HAP-1 (cell line): ENCODE measurements at places on chromosomes 5 and 9.

DNA sequence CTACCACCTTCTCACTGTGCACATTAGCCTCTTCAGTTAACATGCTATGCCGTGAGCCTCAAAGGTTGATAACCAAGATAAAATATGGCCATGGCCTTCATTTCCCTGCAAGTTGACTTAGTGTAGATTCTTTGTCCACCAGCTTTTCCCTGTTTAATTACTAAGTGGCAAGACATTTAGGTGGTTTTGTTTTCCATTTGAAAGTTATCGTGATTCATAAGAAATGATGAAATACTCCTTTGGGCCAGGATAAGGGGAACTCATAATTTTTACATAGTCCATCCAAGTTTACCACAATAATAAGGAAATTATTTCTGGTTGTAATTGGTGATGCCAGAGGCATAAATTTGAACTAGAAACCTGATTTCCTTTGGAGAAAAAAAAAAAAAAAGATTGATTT lies 609.6 kb downstream of the TAF11L14 start:
- no peak for DNase-seq

- DNase-seq, result no peak
Observed at GRCh38 chr5:168793841-168794837, 215.0 kb upstream of the PANK3 start.

GRCh38 chr9:33377089-33377715 lies 25.2 kb downstream of the AQP7 start:
- DNase-seq, result no peak

DNA sequence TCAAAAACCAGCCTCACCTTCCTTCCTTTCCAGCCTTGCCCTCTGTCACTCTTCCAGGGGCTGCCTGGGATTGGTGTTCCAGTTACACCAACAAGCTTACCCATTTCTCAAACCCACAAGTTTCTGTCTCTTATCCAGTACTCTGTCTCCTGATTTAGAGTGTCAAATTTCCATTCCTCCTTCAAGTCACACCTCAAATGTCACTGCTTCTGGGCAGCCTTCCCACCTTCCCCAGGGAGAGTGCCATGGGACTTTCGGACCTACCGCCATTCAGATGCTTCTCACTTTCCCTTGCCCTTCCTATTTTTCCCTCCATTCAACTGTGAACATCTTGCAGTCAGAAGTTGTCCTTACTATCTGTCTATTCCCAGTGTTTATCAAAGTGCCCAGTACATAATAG lies 2.0 kb upstream of the GRXCR2 start:
- DNase-seq, result no peak

DNA sequence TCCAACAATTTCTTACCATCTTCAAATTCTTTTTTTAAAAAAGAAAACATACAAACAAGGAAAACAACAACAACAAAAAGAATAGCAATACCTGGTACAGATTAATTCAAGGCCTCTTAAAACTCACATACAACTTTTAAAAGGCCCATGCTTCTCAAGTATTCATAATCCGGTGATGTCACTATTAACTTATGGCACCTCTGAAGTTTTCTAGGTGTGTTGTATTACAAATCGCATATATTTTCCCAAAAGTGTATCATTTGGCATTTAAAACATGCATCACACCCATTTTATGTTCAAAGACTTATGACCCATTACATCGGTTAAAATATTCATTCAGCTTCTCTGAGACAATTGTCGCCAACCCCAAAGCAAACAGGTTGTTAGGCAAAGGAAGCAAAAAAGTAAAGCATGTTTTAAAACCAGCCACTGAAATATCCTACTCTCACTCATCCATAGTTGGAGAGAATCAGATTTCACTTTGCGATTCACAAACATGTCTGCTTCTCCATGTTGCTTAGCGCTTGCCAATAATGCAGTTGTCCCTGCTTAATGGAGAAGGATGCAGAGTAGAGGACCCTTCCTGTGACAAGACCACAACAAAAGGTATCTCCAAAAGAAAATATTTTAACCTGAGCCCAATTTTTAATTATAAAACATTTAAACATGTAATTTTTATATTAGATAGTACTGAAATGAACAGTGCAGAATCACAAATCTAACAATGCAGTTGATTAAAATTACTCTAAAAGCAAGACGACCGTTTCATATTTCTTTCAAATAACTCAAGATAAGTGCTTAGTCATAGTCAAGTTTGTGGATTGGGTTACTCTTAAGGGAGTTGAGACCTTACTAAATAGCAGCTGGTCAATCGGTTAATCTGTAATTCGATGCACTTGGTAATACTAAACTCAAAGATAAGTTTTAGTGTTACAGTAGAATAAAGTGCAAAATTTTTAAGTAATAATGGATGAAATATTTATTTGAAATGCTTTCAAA lies 1.6 kb downstream of the SKP1 start:
- no peak for DNase-seq

DNA sequence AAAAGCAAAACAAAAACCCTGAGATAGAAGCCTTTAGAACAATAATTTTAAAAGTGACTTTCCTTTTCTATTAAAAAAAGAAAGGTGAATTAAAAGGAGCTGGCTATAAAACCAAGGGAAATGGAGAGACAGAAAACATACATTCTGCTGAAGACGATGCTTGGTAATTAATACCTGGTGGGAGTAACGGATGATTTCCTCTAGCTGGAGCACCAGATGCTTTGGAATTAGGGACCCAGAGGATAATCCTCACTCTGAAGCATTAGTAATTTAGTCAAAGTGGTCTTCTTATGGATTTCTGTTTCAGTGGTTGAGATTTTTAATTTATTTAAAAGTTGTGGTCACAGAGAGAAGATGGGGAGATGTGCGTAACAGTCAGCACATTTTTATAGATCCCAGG lies 982.5 kb downstream of the TLE4 start:
- no peak for DNase-seq

DNA sequence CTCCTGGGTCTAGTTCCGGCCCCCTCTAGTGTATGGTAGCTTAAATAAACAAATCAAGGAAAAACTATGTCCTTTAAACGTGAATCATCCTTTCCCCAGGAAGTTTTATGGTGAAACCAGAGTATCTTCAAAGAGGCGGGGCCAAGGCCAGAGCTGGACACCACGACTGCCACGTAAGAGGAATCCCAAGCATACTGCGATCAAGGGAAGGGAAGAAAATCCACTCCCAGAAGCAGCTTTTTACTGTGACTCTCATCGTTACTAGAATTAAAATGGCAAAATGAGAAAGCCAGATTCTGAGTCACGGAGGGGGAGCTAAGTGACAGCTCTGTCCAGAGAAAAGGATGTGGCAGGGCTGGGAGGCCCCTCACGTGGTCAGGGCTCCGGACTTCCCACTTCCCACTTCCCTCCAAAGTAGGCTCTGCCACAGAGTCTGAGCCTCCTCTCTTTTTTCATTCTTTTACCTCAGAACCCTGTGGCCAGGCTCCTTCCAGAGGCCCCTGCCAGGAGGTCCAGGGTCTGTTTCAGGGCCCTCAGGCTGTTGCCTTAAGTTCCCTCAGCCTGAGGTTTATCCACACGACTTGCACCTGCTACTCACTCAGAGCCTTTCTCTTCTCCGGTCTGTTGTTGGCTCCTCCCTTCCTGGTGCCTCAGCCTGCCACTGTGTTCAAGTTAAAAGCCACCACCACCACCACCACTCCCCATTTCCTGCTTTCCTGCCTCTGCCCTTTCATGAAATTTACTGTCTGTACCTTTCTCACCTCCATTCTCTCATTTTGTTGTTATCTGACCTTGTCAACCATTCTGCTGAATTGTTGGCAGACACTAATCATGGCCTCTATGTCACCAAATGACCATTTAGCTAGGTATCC lies 1.4 kb upstream of the GLRX start:
- DNase-seq, result no peak

GRCh38 chr5:133396814-133397213 lies 215.5 kb downstream of the FSTL4 start:
- no peak for DNase-seq

DNA sequence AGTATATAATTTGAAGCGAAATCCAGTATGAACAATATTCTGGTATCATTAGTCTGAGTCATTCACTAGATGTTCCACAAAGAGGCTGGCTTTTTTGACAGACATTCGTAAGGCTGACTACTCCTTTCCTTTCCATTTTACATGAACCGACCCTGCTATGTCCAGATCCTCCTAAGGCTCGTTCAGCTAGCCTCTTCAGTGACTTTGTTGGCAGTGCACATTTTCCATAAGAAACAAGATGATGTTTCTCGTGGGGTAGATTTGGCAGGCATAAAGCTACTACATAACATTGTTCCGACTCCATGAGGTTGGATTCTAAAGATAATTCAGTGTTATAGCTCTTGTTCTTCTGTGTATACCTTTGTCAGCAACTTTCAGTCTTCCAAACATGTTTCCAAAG lies 49.0 kb downstream of the ZNF462 start:
- DNase-seq, result no peak

DNA sequence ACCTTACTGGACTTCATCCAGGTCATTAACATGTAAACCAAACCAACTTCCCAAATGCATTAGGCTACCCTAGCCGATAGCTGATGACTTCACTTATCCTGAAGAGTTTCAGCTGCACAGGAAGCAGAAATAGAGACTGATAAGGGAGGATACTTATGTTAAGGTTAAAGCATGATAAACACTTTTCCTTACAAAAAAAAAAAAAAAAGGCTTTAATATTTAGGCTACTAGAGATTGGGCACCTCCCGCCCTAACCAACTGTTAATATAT lies 1.6 kb upstream of the MEF2C start:
- DNase-seq, result no peak

- peak; percentile 33 for DNase-seq
Observed at GRCh38 chr9:113857875-113858274, 18.2 kb upstream of the ZNF618 start.

- no peak for DNase-seq
Observed at GRCh38 chr9:89116805-89117192, 61.8 kb downstream of the SHC3 start.

GRCh38 chr5:167503926-167504720 lies 787.3 kb upstream of the WWC1 start:
- no peak for DNase-seq

- no peak for DNase-seq
Observed at GRCh38 chr9:108333530-108333983, 522.2 kb downstream of the ACTL7B start.

GRCh38 chr5:78648359-78649210 lies at the start of gene LHFPL2:
TSS of gene LHFPL2 (minus strand) at chr5:78648772. CDS start at chr5:78510213, 138,559 bp downstream.
- peak; percentile 82 for DNase-seq

GRCh38 chr5:116766470-116766947 lies 191.9 kb upstream of the SEMA6A start:
- DNase-seq, result no peak

DNA sequence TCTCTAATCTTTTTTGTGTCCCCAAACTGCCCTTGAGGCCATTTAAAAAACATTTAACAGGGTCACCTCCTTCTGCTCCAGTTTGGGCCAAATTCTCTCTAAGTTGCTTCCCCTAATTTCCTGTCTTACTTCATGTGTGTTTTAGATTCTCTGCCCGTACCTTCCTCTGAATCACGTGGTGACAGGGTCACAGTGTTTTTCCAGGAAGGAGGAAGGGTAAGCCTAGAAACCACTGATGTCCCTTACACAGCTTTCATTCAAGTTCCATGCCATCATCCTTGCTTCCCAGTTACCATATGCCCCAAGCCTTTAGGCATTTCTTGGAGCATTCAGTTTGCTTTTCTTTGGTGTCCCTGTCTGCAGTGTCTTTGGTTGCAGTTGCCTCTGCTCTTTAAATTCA lies 42.4 kb upstream of the MACIR start:
- DNase-seq, result no peak

DNA sequence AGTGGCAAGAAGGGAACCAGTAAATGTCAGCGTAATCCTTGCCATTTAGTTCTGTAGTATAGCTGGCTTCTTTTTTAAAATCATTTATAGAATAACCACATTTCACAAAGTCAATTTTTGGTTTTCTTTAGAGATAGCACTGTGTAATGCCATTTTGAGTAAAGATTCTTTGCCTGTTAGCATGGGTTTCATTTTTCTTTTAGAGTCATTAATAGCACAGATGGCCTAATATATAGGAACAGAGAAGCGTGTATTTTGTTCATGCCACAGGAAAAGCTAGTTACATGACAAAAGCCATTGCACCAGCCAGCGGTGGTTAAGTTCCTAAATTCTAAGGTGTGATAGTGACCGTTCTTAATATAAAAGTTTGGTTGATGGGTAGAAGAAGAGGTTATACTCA lies 1363.9 kb downstream of the MAT2B start:
- no peak for DNase-seq
